Muscle of leg (tissue), 16 donors: ENCODE measurements at places on chromosomes 1 and 21. TPM values are rescaled to one million over a fixed set of nuclear protein-coding genes. Genes with fewer than 3 reads are reported as not detected.

- DNase-seq = no peak
These were observed 28.7 kb downstream of the LDLRAP1 start for GRCh38 chr1:25572107-25572506.

DNA sequence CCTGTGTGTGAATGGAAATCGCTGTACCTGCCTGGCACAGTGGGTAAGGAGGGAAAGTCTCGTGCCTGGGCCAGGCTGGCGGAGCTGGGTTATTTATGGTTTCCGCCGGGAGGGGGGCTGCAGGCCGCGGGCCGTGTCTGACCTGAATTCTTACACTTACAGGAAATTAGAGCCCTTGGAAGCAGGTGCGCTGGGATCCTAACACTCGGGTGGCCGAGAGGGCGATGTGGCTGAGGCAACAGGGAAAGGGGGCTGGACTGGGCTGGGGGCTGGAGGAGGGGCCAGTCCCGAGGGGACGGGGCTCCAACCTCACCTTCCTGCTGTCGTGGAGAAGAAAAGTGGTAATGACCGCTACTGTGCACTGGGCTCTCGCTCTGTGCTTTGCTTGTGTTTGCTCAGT, 109.4 kb upstream of the WNT4 start:
- DNase-seq = peak; percentile 34

DNA sequence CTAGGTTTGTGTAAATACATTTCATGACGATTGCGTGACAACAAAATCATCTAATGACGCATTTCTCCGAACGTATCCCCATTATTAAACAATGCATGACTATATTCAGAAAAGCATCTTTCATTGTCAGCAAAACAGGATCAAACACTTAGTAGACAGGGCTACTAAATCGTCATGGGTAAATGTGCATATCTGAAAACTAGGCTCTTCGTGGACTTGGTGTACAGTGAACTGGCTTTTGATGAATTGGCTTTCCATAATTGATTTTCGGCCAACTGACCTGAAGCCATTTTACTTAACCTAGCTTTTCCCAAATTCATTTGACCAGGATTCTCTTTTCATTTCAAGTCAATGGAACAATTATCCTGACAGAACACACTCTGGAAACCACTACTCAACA, 665.0 kb downstream of the SMYD3 start:
- no peak for DNase-seq

GRCh38 chr21:10616535-10616934, 95.2 kb downstream of the TPTE start:
- no peak for DNase-seq

DNA sequence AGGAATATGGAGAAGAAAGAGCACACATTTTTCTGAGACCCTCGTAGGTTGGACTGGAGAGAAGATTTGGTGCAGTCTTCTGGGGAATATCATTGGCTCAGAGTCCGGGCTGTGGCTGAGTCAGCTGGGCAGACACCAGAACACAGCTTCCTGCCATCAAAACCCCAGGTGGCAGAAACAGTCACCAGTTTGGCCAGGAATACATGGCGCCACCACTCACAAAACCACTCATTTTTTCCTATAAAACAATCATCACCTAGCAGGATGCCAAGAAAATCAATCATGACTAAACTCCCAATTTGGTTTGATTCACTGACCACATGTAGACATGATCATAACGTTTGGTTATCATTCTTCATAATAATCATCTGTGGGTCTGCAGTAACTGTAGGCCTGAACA, 178.1 kb upstream of the PBX1 start:
- DNase-seq = peak; percentile 11

DNA sequence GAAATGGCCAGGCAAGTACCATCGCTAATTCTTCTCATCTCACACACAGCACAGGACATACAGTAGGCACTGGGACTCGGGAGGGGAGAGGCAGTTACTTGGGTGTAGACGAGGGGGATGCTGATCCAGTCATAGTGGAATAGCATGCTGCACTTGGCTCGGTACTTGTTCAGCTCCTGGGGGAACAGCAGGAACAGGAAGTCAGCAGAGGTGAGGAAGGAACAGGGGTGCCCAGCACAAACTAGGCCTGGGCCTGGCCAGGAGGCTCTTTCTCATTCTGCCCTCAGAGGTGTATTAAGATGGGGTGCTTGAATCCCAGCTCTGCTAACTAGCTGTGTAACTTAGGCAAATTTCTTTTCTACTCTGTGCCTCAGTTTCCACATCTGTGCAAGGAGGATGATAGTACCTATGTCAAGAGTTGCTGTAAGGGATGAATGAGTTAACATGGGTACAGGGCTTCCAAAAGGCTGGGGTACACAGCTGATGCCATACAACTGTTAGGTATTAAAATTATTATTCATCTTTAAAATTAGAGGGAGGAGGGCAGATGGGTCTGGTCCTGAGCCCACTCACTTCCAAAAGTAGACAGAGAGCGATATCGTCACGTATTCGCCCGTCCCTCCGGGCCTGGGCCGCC, 2.4 kb downstream of the BEST4 start:
- no peak for DNase-seq

GRCh38 chr1:90413519-90413918, 303.6 kb downstream of the BARHL2 start:
- DNase-seq = no peak

DNA sequence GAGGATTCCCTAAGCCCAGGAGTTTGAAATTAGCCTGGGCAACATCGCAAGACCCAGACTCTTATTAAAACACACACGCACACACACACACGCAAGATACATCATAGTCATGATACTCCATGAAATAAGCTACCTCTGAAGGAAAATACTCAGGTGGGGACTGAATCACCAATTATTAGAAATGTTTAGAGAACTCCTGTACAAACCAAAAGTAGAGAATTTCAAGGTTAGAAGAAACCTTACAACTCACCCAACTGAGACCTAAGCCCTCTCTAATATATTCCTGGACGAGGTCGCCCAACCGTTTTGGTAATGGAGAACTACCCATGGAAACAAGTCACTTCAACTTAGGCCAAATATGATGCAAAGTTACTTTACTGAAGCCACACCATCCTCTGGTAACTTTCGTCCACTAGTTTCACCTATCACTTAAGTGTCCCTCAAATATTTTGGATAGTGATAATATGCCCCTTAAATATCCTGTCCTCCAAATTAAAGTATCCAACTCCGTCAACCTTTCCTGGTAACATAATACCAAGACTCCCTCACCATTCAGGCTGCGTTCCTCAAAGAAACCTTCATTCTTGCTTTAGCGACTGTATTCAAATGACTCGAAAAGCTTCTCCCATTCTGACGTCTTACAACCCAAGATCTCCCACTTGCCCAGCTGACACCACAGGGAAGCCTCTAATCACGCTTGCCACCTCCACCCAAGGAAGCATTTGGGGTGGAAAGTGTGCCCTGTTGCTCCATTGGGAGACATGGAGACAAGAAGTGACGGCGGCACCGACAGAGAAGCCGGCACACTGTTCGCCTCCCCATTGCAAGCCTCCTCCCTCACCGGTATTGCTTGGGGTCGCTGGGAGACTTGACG, 856 bp downstream of the NRDC start:
- DNase-seq = peak; percentile 40

NR0B2 gene
- 4.5 TPM for polyA plus RNA-seq

ANGPTL7 gene
- 0.79 TPM for polyA plus RNA-seq

S100A7A gene
- not detected for polyA plus RNA-seq
